NCI-H1694 treated with DMSO at 0.1 percent for 48 hours (cell line): ENCODE measurements at places on chromosomes 16 and 17.

DNA sequence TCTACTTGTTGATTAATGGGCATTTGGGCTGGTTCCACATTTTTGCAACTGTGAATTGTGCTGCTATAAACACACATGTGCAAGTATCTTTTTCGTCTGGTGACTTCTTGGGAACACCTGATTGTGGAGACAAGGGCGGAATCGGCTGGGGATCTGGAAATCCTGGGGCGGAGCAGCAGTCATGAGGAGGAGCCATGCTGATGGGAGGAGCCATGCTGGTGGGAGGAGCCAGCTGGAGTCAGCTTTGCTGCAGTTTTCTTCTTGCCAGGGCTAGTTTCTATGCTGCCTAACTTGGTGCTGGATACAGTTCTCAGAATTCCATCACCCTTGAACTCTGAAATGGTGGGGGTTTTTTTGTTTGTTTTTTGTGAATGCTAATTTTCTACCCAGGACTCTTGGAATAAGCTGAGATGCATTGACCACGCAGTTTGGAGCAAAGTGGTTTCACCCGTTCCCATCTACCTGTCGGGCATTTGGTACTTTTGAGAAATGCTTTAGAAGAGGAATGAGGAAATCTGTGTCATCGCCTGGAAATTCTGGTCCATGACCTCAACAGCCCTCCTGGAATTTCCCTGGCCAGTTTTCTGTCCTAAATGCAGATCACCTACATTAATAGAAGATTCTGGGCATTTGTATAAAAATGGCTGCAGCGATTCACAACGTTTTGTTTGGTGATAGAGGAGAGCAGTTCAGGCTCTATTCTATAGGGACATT is 217.4 kb upstream of the ZFHX3 start:
- no peak for DNase-seq

DNA sequence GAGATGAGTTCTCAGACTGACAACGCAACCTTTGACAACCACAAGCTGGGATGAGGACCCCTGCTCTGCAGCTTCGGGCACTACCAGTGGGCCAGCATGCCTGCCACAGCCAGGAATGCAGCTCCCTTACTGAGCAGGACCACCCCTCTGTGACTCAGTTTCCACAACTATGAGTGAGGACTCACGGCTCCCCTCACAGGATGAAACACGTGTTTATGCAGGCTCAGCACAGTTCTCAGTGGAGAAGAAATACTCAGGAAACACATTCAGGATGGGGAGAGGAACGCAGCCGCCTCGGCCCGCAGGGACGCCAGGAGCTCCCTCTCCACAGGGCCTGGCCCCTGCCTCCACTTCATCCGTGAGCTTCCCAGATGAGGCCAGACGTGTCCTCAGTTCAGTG is 14.1 kb downstream of the DNASE1 start:
- DNase-seq = no peak

DNA sequence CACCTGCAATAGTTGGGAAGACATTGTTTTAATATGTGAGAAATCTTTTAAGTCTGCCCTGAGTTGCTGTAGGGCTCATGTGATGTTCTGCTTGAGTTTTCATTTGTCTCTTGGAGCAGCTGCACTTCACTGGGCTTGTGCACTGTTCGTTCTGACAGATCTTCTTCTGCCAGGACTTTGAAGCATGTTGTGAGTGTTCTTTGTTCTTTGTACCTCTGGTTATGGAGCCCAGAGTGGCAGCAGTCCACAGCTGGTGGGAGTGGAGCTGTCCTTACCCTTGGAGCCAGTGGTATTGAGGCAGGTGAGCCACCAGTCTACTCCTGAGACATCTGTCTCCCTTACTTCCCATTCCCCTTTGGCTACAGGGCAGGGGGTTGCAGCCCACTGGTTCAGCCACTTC is 64.6 kb downstream of the GNAO1 start:
- DNase-seq = no peak

- no peak for DNase-seq
These were observed 5.2 kb downstream of the SLC12A4 start for GRCh38 chr16:67963292-67963661.
